ENCODE measurements at places on chromosomes 7 and 10. TPM values are rescaled to one million over a fixed set of nuclear protein-coding genes. Genes with fewer than 3 reads are reported as not detected.

Gene PLEKHS1
- not detected for total RNA-seq

- no peak for DNase-seq
These were observed 135.7 kb upstream of the STEAP4 start for GRCh38 chr7:88442413-88442812.

DNA sequence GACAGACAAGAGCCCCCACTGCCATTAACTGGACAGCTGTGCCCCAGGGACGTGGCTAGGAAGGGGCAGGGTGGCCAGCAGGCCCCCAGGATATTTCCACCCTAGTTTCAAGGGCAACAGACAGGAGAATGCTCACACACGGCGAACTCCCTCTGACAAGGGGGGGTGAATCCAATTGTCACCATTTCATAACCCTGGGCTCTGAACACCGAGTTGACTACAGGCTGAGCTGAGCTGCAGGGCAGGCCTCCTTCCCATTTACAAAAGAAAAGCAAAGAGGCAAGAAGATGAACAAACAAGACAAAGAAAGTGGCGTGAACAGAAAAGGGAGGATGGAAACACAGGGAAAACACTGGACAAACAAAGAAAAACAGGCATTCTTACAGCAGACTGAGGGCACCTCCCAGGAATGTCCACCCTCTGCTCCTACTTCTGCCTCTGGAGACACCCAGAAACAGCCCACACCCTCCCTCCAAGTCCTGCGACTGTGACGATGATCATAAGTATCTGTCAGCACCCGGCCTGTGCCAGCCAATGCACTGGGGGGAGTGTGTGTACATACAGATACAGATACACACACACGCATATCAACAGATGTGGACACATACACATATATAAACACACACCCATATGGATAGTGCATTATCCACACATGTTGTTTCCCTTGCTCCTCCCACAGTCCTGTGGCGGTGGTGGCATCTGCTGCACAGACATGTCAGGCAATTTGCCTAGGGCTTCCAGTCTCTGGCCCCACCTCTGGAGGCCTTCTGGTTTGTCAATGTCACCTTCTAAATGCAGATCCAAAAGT lies 66.2 kb downstream of the FAM53B start:
- no peak for DNase-seq

GRCh38 chr7:144738708-144739314 lies 97.0 kb downstream of the TPK1 start:
- no peak for DNase-seq

Gene OR2A5
- total RNA-seq = not detected

DNA sequence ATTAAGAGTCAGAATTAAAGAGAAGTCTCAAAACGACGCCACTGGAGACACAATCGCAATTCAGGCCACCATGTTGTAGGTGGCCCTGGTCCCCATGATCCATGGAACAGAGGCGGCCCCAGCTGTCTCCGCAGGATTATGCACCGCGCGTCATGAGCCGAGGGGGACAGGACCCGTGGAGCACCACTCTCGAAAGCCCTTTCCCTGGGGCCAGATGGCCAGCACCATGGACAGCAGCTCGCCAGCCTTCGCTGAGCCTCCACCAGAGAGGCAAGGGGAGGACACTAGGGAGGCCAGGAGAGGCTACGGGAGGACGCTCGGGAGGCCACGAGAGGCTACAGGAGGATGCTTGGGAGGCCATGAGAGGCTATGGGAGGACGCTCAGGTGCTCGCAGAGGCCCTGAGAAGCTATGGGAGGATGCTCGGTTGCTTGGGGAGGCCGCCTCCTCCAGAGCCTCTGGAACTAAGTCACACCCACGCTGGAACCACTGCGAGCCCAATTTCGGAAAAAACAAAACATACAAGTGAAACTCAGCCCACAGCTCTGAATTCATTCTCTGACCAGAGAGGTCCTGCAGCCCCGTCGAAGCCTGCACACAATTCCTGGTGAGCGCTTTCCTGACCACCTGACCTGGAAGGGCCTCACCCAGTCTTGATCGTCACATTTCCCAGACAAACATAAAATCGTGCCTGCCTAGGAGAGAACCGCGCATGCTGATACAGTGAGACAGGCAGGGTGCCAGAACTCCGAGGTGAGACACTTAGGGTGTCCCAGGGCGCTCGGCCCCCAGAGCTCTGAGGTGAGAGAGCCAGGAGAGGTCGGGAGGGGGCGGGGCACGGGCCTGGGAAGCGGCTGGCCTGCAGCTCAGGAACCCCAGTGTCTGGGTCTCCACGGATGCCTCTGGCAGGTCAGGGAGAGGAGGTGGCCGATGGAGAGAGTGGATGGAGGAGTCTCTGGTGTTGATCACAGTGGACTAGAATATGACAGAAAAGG lies 224.4 kb downstream of the PTPRN2 start:
- no peak for DNase-seq

- no peak for DNase-seq
These were observed 6.5 kb upstream of the HERPUD2 start for GRCh38 chr7:35701287-35701900.

- DNase-seq = no peak
These were observed 176.5 kb upstream of the CCDC6 start for GRCh38 chr10:60082744-60083344.

- no peak for DNase-seq
These were observed 608.2 kb downstream of the GALNT17 start for GRCh38 chr7:71740174-71740560.

Gene GIMAP7
- total RNA-seq = 79.9 TPM

Measured in activated naive CD4-positive, alpha-beta T cell treated with anti-CD3 and anti-CD28 coated beads, Interleukin-2, amount 50 U/mL, for 72 hours (primary cell).